Anterior cingulate cortex (tissue), 58 donors: ENCODE measurements at places on chromosomes 12 and 14.

DNA sequence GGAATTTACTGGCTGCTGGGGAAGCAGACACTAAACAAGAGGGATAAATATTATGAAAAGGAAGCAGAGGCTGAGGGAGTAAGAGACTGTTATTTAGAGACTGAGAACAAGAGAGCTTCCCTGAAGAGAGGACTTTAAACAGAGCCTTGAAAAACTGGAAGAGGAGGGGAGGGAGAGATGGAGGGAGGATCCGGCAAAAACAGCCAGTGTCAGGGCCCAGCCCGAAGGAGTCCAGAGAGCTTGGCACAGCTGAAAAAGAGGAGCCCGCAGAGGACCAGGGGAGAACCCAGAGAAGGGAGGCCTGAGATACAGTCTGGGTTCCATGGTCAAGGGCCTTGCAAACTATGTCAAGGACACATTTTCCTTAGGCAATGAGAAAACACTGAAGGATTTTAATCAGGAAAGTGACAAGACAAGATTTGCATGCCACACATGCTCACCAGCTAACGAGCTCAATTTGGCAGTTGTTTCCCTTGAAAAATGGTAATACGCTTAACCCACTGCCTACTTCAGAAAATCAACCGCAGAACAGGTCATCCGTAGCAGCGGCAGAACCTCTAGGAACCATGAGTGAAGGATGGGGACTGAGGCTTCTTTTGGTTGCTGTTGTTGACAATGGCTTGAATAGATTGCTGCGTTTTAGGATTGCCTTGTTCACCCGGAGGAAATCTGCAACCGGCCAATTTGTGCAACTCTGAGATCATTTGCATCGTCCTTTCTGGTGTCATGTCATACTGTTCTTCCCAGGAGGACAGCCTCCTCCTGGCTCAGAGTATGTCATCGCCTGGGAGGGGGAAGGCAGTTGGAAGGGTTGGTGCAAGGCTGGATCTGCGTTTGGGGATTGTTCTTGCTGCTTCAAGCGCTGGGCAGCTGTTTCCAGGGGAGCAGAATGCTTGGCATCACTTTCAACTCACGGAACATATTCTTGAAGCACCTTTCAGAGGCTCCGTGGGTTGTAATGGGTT is 108.2 kb downstream of the PRMT8 start:
- DNase-seq, result no peak

- DNase-seq, result no peak
These were observed 27.9 kb downstream of the TMCC3 start for GRCh38 chr12:94622475-94622874.

DNA sequence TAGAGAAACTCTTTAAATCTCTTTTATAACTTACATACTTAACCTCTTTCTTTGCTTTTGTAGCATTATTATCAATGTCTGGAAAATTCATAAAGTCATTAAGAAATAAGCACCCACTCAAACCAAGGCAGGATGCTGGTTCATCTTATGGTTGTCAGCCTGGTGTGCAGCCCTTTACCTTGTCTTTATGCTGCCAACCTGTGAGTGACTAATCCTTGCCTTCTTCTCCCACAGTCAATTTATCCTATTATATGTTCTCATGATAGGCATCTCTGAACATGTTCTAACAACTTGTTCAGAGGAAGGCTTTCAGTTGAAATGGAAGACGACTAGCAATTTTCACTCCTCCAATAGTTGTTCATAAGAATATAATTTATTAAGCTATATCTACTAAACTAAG is 186.9 kb upstream of the CAND1 start:
- no peak for DNase-seq

DNA sequence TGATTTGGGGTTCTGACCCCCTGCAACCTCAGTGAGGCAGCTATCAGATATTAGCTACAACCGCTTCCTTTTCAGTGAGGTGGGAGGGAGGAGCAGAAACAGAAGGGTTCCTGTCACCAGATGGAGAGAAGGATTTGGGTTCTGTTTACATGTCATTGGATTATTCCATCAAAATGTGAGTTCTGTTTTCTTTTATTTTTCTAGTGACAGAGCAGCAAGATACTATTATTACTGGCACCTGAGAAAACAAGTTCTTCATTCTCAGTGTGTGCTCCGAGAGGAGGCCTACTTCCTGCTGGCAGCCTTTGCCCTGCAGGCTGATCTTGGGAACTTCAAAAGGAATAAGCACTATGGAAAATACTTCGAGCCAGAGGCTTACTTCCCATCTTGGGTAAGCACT is 52.8 kb downstream of the FRMD6 start:
- DNase-seq, result no peak

DNA sequence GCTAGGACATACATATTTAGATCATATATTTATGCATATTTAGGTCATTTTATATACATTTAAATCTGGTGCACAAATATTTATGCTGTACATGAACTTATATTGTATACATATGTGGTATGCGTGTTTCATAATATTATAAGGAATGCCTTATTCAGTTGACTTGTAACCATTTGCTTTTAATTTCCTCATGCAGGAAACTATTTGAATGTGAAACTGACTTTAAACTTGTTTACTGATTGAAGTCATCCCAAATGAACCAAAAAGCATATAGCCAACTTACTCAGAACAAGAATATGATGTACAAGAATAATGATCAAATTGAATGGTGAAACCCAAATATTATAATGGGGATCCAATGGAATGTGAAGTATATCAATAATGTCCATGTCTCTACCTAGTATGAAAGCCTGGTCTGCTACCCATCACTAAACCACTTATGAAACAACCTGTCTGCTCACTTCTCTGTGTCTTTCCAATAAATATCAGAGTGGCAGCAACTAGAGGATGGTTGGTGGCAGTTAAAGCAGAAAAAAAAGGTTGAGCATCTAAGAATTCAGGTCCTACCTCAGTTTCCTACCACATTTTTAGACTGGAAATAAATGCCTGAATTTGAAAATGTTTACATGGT is 38.3 kb downstream of the RPS6KA5 start:
- DNase-seq, result no peak

GRCh38 chr12:93336291-93336741 is 41.4 kb upstream of the NUDT4 start:
- no peak for DNase-seq

GRCh38 chr12:97943359-97943758 is 480.8 kb downstream of the RMST start:
- no peak for DNase-seq
